ENCODE measurements at places on chromosomes 4 and X.

DNA sequence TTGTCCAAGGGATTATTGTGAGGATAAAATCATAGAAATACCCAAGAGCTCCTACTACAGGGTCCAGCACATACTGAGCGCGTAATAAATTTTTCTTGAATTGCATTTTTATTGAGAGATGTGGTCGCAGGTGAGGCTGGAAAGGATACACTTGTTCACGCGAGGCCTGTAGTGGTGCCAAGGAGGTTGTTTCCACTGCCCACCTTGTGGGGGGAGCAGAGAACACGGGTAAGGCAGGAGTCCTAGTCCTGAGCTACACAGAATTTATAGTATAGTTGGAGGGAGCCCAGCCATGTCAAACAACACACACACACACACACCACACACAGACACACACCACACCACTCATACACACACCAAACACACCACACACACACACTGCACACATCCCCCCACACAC, 31.8 kb upstream of the CYP4V2 start:
- DNase-seq = no peak

DNA sequence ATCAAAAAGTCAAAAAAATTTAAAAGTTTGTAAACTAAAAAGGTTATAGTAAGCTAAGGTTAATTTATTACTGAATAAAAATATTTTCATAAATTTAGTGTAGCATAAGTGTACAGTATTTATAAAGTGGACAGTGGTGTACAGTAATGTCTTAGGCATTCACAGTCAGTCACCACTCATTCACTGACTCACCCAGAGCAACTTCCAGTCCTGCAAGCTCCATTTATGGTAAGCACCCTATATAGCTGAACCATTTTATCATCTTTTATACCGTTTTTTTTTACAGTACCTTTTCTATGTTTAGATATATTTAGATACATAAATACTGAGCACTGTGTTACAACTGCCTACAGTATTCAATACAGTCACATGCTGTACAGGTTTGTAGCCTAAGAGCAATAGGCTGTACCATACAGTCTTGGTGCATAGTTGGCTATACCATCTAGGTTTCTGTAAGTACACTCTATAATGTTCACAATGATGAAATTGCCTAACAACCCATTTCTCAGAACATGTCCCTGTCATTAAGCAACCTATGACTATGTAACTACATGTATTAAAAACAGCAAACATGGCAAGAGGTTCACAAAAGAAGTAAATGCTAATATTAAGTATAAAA, 18.6 kb downstream of the ACSL4 start:
- DNase-seq = no peak

- DNase-seq = no peak
Measured at GRCh38 chr4:7074426-7074825, 6.6 kb upstream of the GRPEL1 start.

GRCh38 chrX:110541266-110541665, 182.6 kb downstream of the RTL9 start:
- no peak for DNase-seq

DNA sequence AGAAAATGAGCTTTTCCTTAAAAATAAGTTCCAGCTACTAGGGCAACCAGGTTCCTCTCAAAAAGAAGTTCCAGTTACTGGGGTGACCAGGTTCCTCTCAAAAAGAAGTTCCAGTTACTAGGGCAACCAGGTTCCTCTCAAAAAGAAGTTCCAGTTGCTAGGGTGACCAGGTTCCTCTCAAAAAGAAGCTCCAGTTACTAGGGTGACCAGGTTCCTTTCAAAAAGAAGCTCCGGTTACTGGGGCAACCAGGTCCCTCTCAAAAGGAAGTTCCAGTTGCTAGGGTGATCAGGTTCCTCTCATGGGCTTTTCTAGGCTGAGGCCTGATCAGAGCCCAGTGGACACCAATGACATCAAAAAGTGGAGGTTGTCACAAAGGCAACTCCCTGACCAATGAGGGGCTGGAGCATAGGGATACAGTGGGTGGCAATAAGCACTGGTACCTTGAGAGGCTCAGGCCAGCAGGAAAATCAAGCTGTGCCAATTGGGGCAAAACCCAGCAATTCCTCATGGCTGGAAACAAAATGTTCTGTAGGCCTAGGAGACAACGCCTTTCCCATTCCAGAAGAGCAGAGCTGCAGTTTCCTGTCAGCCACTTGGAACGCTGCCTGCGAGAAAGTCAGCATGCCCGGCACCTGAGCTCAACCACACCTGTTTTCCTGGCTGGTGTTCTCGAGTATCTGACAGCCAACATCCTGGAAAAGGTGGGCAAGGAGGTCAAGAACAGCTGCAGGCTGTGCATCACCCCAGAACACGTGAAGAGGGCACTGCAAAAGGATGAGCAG, 12.3 kb upstream of the SYTL5 start:
- no peak for DNase-seq

- DNase-seq = no peak
Measured at GRCh38 chr4:46874811-46875210, 34.2 kb downstream of the COX7B2 start.

DNA sequence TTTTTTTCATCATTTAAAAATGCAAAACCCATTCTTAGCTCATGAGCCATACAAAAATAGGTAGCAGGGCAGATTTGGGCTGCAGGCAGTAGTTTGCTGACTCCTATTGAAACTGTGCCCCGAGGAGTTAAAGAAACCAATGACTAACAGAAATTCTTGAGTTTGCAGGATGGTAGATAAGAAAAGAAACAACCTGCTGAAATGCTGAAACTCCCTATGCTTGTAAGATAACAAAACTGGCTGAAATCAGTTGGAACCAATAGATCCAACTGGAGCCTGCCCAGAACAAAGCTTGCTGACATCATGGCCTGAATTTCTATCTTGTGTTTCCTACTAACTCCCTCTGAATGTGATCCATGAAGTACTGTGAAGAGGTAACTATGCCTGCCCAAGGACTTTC, 68.6 kb downstream of the ANOS1 start:
- no peak for DNase-seq

- DNase-seq = no peak
Measured at GRCh38 chr4:142984871-142985585, 138.9 kb upstream of the INPP4B start.

DNA sequence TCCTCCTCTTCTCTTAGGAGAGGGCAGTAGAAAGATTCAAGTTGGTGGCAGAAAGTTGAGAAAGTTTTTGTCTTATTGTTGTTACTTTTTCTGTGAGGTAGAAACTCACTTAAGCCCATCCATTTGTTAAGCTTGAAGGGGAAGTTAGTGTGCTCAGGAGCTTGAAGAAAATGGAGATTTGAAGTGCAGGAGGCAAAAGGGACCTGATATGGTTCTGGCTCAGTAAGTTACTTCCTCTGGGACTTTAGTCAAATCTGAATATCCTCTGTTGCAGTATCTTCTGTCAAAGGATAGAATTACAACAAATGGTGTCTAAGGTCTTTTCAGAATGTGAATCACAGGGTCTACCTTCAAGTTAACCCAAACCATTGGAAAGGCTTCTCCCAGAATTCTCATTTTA, 46.2 kb downstream of the CXCL13 start:
- no peak for DNase-seq

DNA sequence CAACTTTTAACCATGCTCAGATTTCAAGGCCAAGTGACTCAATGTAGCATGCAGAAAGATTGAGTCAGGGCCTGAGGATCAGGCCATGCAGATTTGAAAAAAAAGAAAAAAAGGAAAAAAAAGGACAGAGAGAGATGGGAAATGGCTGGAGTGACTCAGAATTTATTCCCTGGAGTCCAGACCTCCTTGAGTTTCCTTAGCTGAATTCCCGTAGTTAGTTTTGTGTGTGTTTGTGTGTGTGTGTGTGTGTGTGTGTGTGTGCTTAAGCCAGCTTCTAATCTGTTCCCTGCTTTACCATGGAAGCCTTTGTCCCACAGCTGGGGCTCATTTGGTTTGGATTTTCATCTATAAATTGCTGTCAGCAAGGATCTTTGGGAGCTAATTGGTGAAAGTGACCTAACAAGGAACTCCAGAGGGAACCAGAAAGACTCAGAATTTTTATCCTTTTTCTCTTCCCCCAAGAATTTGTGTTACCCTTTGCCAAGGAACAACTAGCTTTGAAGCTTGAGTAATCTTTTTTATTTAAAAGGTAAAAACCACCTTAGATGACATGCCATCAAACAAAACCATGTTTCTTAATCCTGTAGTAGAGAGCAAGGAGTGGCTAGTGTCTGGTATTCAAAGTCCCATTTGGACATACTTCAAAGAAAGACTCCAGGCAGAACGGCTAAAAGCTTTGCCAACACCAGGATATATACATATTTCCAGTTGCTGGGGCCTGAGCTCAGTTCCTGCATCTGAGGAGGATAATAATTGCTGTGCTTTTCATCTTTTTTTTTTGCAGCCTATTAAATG, 109.0 kb upstream of the DDIT4L start:
- DNase-seq = no peak

GRCh38 chr4:184143770-184144564, 73.7 kb downstream of the ENPP6 start:
- no peak for DNase-seq

DNA sequence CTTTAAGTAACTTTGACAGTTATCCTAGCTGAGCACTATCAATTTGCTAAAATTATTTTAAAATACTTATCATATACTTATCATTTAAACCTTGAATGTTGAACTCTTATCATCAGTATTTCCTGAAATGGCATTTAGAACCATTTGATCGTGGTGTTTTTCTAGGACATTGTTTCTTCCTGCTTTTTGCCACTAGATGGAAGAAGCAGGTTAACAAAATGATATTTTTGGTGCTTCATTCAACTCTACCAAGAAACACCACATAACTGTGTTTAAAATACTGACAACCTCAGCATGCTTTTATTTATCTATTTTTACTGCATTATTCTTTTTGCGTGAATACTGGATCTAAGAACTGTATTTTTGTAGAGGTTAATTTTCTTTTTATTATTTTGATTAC, 44.6 kb downstream of the C4orf33 start:
- no peak for DNase-seq

DNA sequence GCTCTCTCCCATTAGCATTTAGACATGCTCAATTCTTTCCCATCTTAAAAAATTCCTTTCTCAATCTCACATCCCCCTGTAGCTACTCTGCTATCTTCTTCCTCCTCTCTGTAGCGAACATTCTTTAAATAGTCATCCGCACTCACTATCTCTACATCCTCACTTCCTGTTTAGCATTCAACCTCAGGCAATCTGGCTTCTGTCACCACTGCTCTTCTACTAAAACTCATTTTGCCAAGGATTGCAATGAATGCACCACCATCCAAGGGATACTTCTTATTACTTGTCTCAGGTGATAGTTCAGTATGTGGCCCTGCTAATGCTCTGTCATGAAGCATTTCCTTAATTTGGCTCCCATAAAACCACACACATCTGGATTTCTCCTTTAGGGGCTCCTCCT, 10.9 kb upstream of the TET2 start:
- DNase-seq = no peak
